Amniotic stem cell (primary cell): ENCODE measurements at places on chromosomes 5 and 9.

- peak; percentile 85 for DNase-seq
Measured at GRCh38 chr5:147578228-147579024, 68.6 kb upstream of the DPYSL3 start.

DNA sequence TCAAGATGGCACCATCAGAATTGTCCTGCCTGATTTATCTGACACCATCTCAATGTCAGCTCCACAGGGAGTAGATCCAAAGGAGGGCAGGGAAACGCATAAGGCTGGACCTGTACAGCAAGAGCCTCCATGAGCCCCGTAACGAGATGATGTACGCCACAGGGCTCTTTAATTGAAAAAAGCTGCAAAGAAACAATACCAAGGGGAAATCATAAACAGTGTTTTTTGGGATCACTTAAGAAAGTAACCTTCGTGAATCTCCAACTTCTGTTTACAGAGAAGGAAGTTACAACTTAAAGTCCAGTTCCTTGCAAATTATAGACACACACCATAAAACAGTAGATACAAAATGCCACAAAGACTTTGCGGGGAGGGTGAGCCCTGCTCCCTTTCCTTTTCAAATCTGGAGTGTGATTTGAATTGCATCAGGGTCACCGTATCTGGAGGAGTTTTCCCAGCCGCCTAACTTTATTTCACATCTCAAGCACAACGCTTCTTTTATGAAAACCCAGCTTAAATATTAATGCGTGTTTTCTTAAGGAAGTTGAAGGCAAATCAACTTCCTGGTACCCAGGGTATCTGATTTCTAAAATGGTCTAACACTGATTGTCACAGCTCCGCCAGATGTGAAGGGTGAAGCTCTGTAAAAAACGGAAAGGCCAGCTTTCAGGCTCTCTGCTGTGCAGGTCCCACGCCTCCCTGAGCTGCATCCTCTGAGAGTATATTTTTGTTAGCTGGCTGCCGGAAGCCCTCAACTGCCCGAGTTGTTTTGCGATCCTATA, 88.9 kb downstream of the EBF1 start:
- DNase-seq, result no peak

DNA sequence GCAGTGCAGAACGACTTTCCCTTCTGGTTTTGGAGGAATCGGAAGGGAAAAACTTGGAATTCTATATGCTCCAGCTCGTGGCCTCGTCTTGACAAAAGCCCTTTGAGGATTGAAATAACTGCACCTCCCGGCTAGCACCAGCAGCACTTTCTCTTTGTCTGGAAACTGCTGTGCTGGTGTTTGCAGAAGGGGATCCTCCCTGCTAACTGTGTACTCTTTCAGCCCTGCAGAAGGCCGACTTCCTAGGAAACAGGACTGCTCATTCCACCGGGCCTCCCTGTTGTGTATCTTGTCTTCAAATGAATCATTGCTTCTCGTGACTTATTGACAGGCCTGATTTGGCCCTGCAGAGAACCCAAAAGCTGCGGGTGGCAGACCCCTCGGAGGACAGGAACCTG, 23.6 kb downstream of the STC2 start:
- DNase-seq, result no peak

GRCh38 chr5:161155451-161155850, 303.4 kb upstream of the ATP10B start:
- no peak for DNase-seq

DNA sequence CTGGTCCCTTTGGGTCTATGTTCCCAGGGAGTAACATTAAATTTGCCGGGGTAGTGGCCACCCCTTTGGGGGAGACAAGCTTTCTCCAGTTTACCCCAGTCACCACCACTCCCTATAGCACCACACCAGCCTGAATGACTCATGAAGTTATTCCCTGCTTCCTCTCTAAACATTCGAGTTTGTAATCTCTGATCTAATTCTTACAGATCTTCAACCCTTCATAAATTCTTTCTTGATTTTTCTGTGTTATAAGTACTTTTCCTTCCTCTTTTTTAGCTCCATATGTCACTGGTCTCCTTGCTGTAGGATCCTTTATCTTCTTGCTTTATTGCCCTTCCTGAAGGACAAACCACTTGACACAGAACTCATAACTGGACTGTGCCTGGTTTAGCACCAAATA, 55.6 kb downstream of the GNA14 start:
- DNase-seq, result no peak

DNA sequence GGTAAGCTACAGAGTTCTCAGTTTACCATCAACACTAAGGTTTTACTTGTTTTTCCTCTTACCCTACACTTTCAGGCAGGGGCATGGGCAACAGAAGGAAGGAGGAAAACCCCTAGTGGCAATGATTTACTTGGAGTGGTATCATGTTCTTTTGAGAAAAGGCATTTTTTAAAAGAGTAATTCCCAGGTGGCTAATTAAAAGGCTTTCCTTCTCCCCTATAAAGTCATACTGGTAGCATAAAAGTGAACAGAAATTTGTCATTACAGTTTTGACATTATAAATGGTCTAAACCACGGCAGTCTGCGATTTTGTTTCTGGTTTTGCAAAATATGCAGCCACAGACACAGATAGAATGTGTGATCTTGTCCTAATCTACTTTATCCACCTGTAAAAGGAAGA, 30.9 kb upstream of the OR2K2 start:
- DNase-seq, result no peak

DNA sequence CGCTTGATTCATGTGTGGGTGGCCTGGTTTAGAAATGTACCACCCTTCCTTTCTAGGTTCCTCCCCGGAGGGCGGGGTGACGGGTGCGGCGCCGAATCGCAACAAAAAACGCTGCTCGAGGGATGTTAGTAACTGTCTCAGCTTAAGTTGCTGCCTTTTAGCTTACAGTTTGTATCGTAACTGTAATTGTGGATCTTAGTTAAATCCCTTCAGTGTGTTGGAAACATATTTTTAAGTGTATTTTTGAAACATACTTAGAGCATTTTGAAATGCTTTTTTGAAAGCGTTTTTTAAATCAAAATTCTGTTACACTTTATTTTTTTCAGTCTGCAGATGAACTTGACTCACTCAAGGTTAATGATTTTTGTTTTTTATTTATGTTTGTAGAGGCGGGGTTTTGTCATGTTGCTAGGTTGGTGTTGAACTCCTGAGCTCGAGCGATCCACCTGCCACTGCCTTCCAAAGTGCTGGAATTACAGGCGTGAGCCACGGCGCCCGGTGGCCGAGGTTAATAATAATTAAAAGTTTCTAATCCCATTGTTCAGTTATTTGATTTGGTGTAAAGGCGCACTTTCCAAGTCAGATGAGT, 997 bp upstream of the CHD1 start:
- DNase-seq, result no peak

DNA sequence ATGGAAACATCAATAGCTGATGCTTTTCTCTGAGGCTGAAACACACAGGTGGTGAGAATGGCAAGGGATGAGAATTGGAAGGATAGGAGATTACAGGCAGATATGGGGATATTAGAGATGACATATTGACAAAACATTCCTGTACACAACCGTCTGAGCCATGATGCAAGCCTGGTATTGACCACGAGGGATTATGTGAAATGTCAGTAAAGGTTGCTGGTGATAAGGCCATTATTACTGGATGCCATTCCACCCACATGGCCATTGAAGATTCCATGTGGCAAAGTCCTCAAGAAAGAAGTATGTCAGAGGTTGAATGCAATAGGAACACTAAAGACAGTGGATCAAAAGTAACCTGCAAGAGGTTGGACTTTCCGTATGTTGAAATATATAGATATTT, 15.7 kb downstream of the GRAMD2B start:
- DNase-seq, result no peak

GRCh38 chr9:88186495-88187110, 48.3 kb upstream of the SPATA31C2 start:
- no peak for DNase-seq

- no peak for DNase-seq
Measured at GRCh38 chr5:36536616-36537005, 69.8 kb upstream of the SLC1A3 start.

DNA sequence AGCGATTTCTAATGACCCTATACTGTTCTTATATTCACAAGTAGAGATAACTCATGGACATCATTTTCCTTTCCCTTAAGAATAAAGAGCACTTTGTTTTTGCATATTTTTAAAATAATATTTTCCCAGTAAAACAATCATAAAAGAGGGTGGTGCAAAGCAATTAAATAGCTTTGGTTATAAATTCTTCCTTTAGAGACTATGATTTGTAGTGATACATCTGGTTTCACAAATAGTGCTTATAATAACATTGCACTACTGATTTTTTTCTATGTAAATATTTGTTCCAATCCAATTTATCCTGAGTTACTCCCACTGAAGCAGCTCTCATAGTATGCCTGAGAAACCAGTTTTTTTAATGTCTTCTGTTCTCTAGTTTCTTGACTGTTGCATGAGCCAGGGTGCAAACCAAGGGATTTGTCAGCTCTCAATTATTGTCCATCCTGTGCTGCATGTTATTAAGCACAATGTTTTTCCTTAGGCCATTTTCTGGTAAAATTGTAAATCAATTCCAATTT, 74.7 kb downstream of the LURAP1L start:
- DNase-seq, result no peak

- DNase-seq, result peak; percentile 74
Measured at GRCh38 chr5:135386886-135387628, 12.0 kb downstream of the MACROH2A1 start.

DNA sequence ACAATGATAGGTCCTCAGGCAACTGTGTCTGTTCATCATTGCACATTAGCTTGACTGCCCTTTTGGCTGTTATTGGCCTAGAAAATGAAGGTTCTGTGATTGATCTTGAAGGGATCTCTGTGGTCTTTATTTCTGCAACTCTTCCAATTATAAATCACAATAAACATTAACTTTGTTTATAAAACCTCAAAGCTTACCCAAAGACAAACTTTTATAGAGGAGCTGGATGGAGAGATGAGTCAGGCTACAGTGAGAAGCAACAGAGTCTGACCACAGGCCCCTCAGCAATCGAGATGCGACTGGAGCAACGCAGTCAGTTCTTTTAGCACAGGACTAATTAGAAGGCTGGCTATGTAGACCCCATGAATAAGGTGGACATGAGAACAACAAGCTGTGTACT, 5.3 kb downstream of the MACROH2A1 start:
- DNase-seq, result no peak

GRCh38 chr5:128546658-128547281, 8.7 kb upstream of the FBN2 start:
- DNase-seq, result no peak

DNA sequence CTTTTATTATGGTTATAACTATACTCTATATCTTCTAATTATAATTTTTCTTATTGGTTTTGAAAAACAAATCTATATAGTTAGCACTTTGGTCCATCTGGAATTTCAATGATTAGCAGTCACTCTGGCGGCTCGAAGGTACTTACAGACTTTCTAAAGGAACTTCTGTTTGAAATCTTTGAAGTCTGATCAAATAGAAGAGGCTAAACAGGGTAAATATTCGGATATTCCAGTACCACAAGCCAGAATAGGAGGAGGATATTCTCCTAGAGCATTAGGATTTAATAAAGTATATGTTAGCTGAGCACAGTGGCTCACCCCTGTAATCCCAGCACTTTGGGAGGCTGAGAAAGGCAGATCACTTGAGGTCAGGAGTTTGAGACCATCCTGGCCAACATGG, 38.7 kb upstream of the HSD17B3 start:
- DNase-seq, result no peak

DNA sequence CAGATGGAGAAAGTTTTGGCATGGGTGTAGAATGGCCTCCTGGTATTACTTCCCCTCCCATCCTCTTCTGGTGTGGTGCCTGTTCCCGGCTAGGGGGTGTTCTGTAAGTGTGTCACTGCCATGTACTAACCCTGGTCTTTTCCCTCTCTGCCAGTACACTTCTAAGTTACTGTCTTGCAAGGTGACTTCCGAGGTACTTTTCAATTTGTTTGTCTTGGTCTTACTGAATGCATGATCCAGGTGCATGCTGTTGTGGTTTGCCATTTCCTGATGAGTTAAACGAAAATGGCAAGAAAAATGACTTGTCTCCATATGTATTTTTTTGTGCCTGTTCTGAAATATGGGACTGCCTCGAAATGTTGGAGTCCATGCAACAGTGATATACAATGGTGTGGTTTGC, 46.0 kb downstream of the C9orf152 start:
- DNase-seq, result no peak

- no peak for DNase-seq
Measured at GRCh38 chr5:59035681-59036080, 452.8 kb downstream of the RAB3C start.

DNA sequence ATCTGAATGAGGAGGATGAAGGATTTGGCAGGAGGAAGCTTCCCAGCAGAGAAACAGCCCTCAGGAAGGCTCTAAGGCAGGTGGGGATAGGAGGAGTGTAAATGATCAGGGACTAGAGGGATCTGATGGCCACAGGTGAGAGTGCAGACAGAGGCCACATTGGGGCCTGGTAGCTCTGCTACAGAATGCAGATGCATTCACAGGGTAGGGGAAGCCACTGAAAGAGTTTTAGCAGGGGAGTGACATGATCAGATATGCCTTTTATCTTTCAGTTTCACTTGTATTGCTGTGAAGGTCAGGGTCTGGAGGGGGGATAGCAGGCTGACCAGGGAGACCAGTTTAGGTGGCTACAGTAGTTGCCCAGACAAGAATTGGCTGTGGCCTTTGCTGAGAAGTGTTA, 3.0 kb downstream of the TXNDC15 start:
- no peak for DNase-seq

DNA sequence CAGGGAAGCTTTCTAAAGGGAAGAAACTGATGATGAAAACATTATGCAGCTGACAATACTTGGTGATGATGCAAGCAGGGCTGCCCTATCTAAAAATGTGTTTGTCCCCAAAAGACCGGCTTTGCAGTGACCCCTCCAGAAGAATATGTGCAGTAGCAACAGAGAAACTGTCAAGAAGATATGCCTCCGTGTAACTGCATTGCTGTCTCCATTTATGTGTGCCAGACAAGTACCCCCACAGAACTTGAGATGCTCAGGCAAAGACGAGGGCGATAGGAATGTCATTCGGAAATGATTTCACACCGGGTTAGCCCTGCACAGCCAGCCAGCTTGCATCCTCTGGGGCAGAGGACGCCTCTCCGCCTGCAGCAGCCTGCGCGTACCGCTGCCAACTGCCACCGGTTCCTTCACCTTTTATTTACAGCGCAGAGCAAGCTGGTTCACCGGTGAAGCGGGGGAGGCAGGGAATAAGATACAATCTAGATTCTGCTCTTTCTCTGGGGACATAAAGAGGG, 2.0 kb downstream of the GABBR2 start:
- DNase-seq, result no peak

GRCh38 chr9:35564658-35565061, 40.4 kb upstream of the TESK1 start:
- DNase-seq, result no peak

GRCh38 chr9:78306222-78307076, 9.5 kb downstream of the PSAT1 start:
- no peak for DNase-seq

DNA sequence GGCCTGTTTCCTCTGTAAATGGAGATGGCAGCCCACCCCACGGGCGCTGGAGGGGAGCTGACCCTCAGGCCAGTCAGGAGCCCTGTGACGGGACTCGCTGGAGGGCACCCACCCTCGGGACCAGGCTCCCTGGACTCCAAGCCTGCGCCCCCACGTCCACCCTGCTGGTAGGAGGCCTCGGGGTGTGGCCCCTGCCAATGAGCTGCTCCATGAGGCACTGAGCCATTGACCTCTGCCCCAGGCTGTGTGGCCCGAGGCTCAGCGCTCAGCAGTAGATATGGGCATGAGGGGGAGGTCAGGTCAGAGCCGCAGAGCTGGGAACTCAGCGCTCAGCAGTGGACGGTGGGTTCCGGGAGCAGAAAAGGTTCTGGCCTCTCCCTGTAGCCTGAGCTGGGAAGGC, 52.3 kb upstream of the EGFL7 start:
- no peak for DNase-seq
